ENCODE measurements at places on chromosomes 5 and 9.

DNA sequence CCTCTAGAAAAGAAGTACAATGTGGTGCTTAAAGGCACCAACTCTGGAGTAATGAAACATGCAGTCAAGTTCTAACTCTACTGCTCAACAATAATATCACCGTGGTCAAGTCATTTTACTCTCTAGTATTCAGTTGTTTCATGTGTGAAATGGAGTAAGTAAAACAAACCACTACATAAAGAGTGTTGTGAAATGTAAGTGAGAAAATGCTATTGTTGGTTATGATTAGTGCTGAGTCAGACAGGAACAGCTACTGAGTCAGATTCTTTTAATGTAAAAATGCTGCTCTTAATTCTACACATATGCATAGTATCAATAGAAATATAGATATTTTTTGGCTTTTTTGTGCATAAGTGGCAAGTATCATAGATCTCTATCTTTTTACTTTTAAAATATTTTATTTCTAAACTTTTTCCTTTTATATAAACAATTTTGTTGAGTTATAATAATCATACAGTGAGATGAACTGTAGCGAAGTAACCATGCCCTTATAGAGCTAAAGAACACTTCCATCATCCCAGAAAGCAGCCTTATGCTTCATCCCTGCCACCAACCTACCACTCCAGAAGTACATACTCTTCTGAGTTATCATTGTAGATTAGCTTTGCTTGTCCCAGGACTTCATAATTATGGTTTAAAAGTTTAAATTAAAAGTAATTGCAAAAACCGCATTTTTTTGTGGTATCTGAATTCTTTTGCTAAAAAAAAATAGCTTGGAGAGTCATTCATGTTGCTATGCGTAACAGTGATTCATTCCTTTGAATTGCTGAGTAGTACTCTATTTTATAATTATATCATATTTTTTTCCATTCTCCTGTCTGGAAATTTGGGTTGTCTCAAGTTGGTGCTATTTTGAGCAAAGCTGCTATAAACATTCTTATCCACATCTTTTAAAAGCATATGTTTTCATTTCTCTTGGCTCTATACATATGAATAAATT is 548.2 kb upstream of the CLINT1 start:
- DNase-seq: no peak

DNA sequence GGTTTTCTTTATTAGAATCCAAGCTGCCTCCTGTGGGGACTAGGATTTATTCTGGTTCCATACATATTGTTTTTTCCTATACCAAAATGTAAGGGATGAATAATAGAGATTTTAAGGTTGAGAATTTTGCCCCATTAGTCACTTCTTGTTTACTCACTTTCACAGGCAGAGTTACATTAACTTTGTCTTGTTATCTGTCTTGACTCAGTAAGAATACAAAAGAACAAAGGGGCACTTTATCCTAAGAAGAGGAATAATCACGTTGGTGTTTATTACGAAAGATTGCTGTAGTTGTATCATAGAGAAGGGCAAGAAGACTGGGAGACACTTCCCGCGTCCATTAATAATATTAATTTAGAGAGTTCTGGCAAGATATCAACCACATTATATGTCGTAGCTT is 599.7 kb upstream of the FTMT start:
- no peak for DNase-seq

- no peak for DNase-seq
Observed at GRCh38 chr9:134922932-134923240, 5.2 kb upstream of the FCN1 start.

- DNase-seq: no peak
Observed at GRCh38 chr5:177018341-177018740, 4.2 kb upstream of the ZNF346 start.

DNA sequence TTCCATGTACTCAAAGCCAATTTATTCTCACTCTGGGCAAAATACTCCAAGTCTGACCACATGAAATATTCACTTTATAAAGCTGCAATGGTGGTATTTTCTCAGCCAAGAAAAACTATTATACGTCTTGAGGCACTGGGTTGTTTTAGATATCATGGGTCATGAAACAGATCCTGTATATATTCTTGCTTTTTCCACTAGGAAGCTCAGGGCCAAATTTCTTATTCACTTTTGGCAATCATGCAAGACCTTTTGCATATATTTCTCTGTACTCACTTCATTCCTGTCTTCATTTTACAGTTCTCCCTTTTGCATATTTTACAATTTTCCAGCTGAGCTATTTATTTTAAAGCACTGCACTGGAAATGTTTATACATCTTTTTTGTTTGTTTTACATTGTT is 49.8 kb downstream of the GABBR2 start:
- DNase-seq: no peak

DNA sequence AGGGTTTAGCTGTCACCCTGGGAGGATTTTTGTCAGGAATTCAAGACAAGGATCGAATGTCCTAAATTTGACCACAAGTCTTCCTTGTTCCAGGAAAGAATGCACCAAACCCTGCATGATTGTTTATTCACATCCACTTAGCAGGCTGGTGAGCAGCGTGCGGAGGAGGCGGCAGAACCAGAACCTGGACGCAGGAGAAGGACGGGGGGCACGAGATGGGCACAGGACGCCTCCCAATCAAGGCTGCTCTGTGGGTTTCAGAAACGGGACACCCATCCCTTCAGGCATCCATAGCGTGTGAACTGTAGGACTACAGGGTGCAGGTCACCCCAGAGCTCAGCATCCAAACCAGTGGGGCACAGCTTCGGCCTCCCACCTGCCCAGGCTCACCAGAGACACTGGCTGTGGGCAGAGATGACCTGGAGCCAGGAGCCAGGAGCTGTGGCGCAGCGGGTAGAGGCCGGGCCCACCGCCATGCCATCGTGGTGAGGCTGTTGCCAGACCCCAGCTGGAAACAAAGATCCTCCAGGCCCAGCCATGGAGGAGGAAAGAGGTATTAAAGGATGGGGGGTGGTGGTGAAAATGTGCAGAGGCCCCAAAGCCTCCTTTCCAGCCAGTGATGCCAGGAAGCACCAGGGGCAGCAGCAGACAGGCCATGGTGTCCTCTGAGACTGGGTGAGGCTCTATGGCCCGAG is 32.3 kb upstream of the ADAMTS2 start:
- DNase-seq: no peak

DNA sequence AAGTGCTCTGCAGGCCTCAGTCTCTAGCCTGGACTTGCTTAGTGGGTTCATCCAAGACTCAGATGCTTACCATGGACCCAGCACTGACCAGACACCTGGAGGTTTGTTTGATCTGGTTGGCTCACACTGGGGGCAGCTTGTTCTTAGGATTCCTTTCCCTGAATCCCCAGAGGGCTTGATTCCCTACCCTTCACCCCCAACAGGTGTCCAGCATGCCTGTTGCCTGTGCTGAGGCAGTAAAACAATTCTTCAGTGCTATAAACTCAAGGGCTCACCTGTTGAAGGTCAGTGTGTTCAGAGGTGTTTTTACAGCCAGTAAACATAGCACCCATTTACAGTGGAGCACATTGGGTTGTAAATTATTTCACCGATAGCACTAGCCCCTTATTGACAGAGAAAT is 123.8 kb upstream of the KLF4 start:
- no peak for DNase-seq

GRCh38 chr9:121708768-121709488 is 57.5 kb downstream of the DAB2IP start:
- no peak for DNase-seq

DNA sequence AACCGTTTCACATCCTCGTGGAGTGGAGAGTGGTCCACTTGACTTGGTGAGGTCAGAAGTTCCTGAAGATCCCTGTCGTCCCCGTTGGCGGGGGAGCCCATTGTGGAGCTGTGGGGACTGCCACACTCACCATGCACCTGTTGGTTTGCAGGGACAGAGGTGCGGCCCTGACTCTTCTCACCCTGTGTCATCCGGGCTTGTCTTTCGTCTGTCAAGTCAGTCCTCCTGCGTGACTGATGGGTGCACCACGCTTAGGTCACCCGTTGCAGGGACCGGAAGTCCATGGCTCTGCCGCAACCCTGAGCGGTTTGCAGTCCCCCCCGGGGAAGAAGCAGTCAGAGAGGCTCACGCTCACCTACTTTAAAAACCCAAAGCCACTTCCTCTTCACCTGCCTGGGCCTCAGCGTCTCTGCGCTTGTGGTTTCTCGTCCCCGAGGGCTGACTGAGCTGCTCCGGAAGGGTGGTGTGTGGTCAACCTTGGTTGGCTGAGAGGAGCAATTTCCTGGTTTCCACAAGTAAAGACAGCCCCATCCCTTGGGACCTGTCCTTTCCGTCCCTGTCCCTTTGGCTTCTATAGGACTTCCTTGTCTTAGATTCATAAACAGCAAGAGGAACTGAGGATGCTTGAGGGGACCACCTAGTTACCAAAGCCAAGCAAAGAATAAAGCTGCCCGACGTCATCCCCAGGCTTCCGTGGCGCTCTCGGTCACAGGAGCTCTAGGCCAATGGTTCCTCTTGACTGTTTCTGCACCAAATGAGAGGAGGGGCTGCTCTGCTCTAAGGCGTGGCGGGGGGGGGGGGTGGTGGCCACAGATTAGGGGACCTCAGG is 53.2 kb downstream of the USP20 start:
- DNase-seq: peak; percentile 47

GRCh38 chr9:89657765-89658164 is 53.0 kb downstream of the GADD45G start:
- no peak for DNase-seq

DNA sequence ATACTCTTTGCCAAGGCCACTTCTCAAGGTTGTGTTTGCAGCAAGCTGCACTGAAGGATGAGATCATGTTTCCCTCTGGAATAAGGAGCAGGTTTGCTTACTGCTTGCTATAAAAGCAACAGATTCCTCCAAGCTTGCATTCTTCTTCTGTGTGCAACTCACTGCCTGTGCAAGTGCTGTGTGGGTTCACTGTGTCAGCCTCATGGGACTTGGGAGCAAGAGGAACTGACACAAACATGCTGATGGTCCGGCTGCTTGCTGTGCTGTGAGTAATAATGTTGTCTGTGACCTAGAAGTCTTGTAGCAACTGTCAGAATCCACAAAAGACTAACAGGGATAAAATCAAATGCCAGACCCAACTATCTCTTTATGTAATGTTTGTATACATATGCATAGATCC is 33.6 kb upstream of the SHC3 start:
- no peak for DNase-seq

DNA sequence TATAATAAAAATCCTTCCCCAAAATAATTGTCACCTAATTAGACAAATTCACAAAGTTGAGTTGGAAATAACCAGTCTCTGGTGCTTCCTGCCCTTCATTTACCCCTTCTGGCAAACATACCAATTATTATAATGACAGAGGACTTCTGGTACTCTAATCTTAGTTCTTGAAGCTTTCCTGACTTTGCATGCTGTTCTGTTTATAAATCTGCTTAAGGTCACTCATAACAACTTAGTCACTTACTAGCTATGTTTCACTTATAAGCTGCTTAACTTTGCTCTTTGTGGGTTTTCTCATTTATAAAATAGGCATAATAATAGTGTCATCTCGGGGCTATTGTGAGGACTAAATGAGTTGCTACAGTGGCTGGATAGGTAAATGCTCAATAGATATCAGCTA is 446.5 kb downstream of the EFNA5 start:
- DNase-seq: no peak

GRCh38 chr5:141650851-141651727 is at the start of gene FCHSD1:
Gene FCHSD1, minus strand, starts transcription at chr5:141651418. Its CDS starts 50 bp downstream, at chr5:141651368.
- DNase-seq: peak; percentile 81

DNA sequence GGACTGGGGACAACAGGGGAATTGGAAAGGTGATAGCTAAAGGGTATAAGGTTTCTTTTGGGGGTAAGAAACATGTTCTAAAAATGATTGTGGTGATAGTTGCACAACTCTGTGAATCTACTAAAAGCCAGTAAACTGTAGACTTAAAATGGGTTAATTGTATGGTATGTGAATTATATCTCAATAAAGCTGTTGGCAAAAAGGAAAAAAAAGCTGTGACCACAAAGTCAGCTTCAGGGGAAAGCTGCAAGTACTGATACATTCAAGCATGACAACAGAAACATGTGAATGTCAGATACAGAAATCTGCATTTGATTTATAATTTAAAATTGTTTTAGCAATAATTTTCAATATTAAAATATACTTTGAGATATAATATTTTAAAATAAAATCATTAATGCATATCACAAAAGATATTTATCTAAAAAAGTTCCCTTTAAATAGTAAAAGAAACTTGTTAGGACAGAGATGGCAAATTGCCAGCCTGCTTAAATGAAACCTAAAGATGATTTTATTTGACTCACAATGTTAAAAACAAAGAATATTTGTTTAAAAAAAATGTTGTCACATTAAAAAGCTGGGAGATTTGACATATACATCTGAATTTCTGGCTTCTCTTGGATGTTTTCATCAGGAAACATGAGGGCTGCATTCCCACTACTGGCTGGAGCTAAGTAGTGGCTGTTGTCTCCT is 66.0 kb downstream of the TBCA start:
- no peak for DNase-seq

GRCh38 chr5:136076881-136077445 is 48.2 kb downstream of the TGFBI start:
- DNase-seq: no peak

DNA sequence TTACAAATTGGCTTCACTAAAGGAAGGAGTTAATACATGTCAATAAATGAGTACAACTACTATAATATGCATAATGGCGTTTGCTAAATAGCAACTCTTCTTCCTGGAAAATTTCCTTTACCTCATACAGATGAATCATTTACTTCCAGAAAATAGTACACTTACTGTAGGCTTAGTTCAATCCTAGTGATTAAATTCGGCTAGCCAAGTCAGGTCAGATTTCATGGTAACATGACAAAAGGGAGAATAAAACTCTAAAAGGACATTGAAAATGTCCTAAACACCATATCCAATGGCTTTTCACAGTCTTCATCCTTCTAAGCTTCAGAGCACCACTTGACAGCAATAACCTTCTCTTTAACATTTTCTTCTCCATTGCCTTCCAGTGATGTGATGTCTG is 42.1 kb upstream of the ZFAND5 start:
- DNase-seq: no peak

- DNase-seq: no peak
Observed at GRCh38 chr5:169831331-169831730, 149.0 kb downstream of the INSYN2B start.

GRCh38 chr5:168056499-168057182 is 234.8 kb upstream of the WWC1 start:
- DNase-seq: no peak

DNA sequence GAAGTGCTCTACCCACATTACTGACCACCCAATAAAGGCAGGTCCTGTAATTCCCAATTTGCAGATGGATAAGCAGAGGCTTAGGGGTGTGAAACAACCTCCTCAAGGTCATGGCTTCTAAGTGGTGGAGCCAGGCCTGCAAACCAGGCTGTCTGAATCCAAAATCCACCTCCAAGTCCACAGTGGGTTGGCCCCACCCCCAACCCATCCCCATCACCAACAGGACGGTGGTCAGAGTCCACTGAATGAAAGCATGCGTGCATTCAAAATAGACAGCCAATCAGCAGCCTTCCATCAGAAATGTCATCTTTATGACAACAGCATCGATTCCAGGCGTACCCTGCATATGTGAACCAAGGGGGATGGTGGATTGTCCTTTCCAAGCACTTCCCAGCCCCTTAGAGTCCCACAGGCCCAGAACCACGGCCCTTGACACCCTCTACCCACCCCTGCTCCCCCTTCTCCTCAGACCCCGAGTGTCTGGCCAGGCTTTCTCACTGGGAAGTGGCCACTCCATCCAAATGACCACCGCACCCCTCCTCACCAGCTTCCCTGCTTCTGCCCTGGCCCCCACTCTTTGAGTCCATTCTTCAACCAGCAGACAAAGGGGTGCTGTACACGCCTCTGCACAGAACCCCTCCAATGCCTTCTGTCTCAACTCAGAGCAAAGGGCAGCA is 133.1 kb downstream of the KCNIP1 start:
- DNase-seq: no peak

Data from hematopoietic multipotent progenitor cell treated with erythropoietin and hydrocortisone succinate and interleukin-3 and kit ligand, for 17 days (in vitro differentiated cells).